ENCODE measurements at places on chromosomes 4 and X.

DNA sequence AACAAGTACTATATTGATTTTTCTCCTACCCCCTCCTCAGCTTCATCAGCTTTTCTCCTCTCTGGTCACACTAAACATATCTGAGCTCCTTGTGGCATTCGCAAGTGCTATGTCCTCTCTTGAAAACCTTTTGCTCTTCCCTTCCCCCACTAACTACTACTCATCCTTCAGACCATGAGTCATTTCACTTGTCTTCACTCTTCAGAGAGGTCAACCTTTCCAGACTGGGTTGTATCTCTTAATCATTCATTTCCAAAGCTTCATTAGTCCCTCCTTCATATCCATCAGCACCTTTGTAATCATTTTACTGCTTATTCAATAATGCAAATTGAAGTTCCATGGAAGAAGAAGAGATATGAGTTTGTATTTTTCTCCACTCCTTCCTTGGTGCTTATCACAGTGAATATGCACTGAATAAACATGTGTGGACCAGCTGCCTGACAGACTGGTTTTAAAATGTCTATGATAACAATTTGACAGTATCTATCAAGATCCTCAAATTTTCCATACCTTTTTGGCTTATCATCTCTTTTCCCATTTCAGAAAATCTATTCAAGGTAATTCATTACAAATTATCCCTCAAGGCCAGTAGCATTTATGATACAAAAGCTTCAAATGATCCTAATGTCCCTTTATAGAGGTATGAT lies 28.4 kb downstream of the DDX60L start:
- no peak for DNase-seq

DNA sequence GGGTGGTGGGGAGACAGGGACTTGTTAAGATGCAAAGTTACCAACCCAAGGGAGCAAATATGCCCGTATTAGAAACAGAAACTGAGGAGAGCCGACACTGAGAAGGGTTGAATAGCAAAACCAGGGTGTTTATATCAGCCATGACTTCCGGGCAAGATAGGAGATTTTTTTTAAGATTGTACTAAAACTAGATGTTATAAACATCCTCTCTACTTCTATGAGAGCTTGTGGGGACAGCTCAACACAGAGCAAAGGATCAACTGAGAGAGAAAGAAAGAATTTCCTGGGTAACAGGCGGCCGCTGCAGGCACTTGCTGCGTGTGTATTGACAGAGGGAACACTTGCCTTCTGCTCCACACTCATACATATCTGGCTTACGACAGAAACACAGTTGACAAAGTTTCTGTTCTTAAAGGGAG lies 49.1 kb upstream of the FBXW7 start:
- DNase-seq, result no peak

GRCh38 chr4:15765910-15766697 lies 12.0 kb upstream of the CD38 start:
- no peak for DNase-seq

GRCh38 chr4:6560416-6561172 lies 14.4 kb upstream of the MAN2B2 start:
- DNase-seq, result no peak

DNA sequence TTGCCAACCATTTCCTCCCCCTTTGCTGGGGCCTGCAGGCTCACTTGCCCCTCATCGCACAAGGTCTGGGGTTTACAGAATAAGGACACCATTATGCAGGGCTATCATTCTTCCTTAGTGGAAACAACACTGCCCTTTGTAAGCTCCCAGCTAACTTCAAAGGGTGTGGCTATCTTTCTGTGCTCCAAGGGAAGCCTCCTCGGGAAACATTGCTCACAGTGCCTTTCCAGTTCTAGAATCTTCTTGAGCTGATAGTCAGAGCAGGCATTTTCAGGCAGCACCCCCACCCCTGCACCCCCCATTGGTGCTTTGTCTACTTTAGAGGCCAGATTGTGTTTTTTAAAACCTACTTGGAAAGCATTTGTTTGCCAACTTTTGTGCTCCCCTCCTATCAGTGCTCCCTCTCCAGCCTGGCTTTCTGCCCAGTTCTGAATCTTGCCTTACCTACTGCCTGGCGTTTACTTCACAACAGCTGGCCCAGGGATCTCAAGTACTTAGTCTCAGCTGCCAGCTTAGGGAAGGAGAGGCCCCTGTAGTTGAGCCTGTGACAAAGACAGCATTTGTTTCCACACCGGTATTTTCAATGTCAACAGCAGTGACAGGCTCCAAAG lies 53.5 kb downstream of the PLAC1 start:
- DNase-seq, result peak; percentile 74

- no peak for DNase-seq
These were observed 1.8 kb upstream of the KLHL4 start for GRCh38 chrX:87515836-87516235.

GRCh38 chrX:20421275-20421674 lies 154.6 kb upstream of the RPS6KA3 start:
- DNase-seq, result no peak

DNA sequence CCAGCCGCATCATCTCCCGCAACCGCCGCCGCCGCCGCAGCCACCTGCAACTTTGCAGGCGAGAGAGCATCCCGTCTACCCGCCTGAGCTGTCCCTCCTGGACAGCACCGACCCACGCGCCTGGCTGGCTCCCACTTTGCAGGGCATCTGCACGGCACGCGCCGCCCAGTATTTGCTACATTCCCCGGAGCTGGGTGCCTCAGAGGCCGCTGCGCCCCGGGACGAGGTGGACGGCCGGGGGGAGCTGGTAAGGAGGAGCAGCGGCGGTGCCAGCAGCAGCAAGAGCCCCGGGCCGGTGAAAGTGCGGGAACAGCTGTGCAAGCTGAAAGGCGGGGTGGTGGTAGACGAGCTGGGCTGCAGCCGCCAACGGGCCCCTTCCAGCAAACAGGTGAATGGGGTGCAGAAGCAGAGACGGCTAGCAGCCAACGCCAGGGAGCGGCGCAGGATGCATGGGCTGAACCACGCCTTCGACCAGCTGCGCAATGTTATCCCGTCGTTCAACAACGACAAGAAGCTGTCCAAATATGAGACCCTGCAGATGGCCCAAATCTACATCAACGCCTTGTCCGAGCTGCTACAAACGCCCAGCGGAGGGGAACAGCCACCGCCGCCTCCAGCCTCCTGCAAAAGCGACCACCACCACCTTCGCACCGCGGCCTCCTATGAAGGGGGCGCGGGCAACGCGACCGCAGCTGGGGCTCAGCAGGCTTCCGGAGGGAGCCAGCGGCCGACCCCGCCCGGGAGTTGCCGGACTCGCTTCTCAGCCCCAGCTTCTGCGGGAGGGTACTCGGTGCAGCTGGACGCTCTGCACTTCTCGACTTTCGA lies 654 bp downstream of the ATOH1 start:
- DNase-seq, result peak; percentile 67

GRCh38 chr4:107183155-107183774 lies 147.2 kb upstream of the DKK2 start:
- peak; percentile 62 for DNase-seq

- no peak for DNase-seq
These were observed 2677.7 kb downstream of the ARAP2 start for GRCh38 chr4:33566649-33567048.
